ENCODE measurements at places on chromosomes 5 and 9.

GRCh38 chr5:159518371-159518770 is 188.1 kb upstream of the IL12B start:
- DNase-seq, result no peak

DNA sequence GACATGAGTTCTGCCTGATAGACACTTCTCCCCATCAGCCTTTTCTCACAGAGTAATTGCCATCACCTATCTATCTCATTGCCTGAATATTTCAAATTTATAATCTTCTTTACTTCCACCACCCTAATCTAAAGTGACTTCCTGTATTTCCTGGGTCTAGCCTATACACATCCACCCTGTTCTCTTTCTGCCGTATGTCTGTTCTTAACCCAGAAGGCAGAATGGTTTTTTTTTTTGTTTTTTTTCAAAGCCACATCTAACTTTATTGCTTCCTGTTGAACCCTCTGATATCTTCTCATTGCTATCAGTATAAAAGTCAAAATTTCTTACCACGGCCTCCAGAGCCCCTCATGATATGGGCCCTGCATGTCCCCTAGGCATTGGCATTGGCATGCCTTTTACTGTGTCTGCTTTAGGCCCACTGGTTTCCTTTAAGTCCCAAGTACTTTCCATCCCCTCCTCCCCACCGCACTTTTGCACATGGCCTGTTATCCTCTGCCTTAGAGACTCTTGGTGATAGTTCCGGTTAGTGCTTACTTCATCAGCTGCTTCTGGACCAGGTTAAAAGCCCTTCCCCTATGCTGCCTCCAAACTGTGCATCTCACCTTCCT is 159.9 kb downstream of the MAN2A1 start:
- DNase-seq, result no peak

DNA sequence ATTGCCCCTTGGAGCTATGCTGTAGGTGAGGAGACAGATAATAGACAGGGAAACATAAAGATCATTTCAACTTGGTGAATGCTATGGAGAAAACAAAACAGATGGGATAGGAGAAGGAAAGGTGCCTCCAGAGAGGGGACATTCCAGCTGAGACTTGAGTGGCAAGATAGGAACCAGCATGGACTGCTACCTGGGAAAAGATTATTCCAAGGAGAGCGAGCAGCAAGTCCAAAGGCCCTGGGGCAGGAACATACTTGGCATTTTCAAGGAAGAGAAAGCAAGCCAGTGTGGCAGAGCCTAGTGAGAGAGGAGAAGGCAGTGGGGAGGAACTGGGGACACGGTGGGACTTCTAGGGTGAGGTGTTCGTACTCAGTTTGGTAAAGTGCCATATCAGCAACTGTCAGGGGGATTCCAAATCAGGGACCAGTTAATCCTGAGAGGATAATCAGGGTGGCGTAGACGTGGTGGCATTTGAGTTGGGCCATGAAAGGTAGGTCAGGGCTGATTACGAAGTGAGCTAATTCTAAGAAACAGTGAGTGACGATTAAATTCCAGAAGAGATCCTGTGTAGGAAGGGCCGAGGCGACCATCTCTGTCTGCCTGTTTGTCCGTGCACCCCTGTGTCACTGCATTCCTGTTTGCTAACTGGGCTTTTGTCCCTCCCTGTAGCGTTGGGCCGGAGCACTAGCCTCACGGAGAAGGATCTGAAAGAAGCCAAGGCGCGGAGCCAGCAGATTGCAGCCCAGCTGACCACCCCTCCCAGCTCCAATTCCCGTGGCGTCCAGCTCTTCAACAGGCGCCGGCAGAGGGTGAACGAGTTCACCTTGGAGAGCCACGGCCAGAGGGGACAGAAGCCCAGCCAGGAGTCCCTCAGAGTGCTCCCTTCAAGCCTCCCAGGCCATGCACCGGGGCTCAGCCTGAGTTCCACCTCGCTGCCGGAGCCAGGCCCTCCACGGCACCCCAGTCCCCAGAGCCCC is 7.1 kb downstream of the SYNPO start:
- DNase-seq, result no peak

GRCh38 chr9:69446496-69446895 is 121.5 kb downstream of the ENTREP1 start:
- DNase-seq, result no peak

- no peak for DNase-seq
These were observed 167.9 kb upstream of the PAPPA start for GRCh38 chr9:115985657-115986056.

- DNase-seq, result no peak
These were observed 255.1 kb downstream of the ZSWIM6 start for GRCh38 chr5:61587125-61587524.

Data from globus pallidus (tissue), 1 donor.